ENCODE measurements at places on chromosomes 16 and 17.

DNA sequence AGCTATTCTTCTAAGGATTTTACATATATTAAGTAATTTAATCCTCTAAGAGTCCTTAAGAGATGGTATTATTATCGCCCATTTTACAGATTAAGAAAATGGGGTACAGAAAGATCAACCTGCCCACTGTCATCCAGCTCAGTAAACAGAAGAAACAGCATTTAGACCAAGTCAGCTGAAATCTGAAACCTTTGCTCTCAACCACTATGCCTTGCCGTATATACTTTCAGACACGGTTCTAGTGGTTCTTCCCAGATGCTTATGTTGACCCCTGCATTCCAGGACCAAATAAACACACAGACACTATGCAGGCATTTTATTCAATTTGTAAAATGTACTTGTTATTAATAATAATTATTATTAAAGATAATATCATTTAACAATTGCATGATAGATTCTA, 854.8 kb downstream of the KCNJ2 start:
- no peak overlapping the region for H3K27ac ChIP-seq
- no peak for DNase-seq
- H3K36me3 ChIP-seq = no peaks in the 10 kb centered on the region
- H3K27me3 ChIP-seq = no peaks in the 10 kb centered on the region
- no peaks in the 10 kb centered on the region for H3K4me1 ChIP-seq
- H3K4me3 ChIP-seq = no peak overlapping the region

GRCh38 chr16:3027983-3028715, 4.3 kb downstream of the THOC6 start:
- peaks cover 41% of the 10 kb centered on the region for H3K27me3 ChIP-seq
- peaks cover 29% of the 10 kb centered on the region for H3K36me3 ChIP-seq
- no peak overlapping the region for H3K27ac ChIP-seq
- H3K4me1 ChIP-seq = peaks cover 37% of the 10 kb centered on the region
- no peak overlapping the region for H3K4me3 ChIP-seq

DNA sequence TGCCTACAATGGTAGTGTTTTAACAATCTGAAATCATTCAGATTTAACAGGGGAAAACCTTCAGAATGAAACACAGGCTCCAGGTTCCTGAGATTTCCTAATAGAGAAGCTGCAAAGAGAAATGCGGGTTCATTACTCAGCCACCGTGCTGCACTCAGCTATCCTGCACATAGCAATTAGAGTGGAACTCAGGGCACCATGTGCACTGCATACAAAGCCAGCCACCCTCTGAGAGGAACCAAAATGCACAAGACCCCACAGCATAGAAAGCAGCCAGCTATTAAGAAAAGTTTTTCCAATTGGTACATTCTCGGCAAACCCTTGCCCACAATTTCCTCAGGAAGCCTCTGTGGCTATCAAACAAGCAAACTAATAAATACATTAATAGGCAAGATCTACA, 37.4 kb downstream of the TOM1L2 start:
- H3K36me3 ChIP-seq = no peaks in the 10 kb centered on the region
- H3K4me1 ChIP-seq = peaks cover 49% of the 10 kb centered on the region
- H3K27ac ChIP-seq = no peak overlapping the region
- no peak overlapping the region for H3K4me3 ChIP-seq

DNA sequence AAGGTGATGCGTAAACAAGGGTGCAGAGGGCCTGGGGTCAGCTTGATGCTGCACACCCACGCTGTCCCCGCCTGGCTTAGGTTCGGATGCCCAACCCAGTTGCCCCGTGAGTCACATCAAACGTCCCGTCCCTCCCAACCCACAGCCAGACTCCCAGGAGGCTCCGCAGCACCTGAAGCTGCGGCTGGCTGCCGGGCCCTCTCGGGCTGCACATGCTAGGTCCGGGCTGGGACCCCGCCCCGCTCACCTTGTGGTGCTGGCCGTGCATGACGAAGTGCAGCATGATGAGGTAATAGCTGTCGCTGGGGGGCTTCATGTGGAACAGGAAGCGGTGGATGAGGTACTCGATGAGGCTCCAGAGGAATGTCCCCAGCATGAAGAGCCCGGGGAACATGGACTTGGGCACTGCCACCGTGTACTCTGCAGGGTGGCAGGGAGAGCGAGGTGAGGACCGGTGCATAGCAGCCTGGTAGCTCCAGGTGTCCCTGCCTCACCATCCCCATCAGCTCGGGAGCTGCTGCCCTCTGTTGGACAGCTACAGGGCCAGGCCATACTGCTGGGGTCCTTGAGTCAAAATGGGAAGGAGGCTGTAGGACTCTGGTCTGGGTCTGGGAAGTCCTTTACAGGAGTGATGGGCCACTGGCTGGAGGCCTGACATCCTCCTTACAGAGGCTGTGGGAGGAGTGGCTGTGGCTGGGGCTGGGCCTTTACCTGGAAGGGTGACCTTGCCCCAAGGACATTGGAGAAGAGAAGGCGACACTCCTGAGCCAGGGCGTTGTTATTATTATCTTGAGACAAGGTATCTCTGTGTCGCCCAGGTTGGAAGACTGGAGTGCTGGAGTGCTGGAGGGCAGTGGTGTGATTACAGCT, 18.3 kb upstream of the MLKL start:
- no peak overlapping the region for H3K4me3 ChIP-seq
- no peaks in the 10 kb centered on the region for H3K27me3 ChIP-seq
- no peak overlapping the region for H3K27ac ChIP-seq

DNA sequence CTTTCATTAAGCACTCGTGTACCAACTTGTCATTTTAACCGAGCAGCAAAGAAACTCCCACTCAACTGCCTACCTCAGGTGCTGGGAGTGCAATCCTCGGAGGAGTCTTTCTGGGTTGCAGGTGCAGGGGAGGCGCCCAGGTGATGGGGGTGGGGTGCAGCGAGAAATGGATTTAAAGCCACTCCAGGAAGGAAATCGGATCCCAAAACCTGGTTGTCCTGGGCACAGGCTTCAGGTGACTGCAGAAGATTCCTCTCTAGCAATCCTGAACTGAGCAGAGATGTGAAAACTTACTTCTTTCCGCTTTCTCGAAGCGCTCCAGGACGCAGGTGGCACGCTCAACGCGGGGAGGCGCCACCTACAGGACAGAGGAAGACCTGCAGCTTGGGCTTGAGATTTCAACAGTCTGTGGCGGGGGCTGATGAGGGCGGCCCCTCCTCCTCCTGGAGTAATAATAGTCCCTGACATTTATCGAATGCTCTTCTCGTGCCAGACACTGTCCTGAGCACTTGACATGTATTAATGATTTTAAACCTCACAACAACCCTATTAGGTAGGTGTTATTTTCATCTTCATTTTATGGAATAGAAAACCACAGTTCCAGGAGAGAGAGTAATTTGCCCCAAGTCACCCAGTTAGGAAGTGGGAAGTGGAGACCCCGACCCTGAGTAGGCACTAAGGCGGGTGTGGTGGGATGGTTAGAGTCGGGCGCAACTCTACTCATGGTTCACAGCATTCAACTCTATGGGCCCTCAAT, 27.2 kb upstream of the SKAP1 start:
- H3K4me1 ChIP-seq = peaks cover 62% of the 10 kb centered on the region
- DNase-seq = peak; percentile 81
- no peaks in the 10 kb centered on the region for H3K27me3 ChIP-seq
- peak overlapping the region; percentile 52 for H3K27ac ChIP-seq
- peak overlapping the region; percentile 69 for H3K4me3 ChIP-seq
- no peaks in the 10 kb centered on the region for H3K36me3 ChIP-seq

DNA sequence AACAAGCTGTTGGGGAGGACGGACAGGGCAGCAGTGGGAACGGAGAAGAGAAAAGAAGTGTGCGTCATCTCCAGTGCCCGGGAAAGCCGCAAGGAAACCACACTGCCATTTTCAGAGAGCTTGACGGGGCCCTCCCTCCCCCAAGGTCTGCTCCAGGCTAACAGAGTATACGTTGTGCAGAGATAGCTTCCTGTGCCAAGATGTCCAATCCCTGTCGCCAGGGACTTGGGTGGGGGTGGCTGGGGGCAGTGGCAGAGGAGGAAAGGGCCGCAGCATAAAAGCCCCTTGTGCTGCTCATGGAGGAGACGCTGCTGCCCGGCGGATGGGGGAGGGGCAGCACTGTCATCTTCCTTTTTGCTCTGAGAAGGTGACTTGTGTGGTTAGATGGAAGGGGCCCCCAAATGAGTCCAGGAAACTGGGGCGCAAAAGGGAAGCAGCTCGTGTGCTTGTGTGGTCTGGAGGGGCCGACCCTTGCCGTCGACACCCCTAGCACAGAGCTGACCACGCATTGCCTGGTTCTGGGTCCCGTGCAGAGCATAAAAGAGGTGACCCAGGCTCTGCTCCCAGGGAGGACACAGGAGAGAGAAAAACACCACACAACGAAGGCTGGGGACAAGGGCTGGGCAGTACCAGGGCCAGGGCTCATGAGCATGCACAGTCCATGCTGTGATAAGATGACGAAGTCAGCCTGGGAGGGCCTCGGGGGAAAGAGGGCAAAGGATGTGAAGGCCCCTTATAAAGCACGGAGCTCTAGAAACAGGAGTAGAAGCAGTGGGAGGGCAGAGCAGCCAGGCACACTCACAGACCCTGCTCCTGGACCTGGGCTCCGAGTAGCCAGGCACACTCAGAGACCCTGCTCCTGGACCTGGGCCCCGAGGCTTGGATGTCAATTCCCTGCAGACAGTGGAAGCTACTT, 372.7 kb downstream of the SLC39A11 start:
- no peaks in the 10 kb centered on the region for H3K27me3 ChIP-seq
- peaks cover 6% of the 10 kb centered on the region for H3K36me3 ChIP-seq
- H3K4me1 ChIP-seq = peaks cover 25% of the 10 kb centered on the region
- peak overlapping the region; percentile 61 for H3K4me3 ChIP-seq
- peak; percentile 59 for DNase-seq

DNA sequence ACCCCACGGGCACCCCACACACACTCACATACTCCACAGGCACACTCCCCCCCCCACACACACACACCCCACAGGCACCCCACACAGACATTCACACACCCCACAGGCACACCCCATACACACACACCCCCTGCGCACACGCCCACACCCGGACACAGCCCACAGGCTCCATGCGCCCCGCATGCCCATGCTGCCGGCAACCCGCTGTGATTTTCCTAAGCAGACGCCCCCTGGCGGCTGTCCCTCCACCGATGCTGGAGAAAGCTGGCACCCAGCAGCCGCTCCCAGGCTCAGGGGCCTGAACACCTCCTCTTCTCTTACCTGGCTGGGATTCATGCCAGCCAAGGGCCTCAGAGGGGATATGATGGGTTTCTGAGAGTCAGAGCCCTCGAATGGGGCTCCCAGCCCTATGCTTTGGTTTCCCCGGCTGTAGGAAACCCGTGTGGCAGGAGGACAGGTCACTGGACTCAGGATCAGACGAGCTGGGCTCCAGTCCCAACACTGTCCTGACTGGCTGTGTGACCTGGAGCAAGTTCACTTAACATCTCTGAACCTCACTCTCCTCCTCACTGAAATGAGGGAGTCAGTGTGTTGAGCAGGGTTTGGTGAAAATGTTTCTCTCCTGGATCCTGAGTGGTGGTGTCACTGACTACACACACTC, 19.6 kb upstream of the TNFRSF13B start:
- H3K4me1 ChIP-seq = peaks cover 35% of the 10 kb centered on the region
- no peaks in the 10 kb centered on the region for H3K36me3 ChIP-seq
- DNase-seq = peak; percentile 87
- no peak overlapping the region for H3K4me3 ChIP-seq

GRCh38 chr16:11706180-11706742, 36.4 kb downstream of the TXNDC11 start:
- no peak for DNase-seq
- H3K4me1 ChIP-seq = peaks cover 12% of the 10 kb centered on the region
- H3K4me3 ChIP-seq = no peak overlapping the region
- no peak overlapping the region for H3K27ac ChIP-seq

DNA sequence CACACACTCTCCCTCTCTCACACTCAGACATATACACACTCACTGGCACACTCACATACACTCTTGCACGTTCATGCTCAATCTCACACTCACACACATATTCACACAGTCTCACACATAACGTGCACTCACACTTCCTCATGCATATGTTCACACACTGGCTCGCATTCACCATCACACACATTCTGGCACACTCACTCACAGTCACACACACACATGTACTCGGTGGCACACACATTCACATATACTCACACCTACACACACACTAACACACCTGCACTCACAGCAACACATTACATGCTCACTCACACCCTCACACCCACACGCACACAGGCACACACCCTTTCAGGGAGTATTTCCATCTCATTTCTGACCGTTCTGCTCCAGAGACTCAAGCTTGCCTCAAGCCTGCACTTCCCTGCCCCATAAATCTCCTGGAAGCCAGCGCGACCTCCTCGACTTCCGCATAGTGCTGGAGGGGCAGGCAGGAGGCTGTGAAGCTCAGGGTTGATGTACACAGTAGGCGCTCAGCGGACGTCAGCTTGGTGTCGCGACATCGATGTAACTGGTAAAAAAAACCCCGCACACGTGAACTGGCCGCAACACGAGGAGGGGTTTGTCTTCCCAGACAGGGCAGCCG, 66.7 kb upstream of the FOXF1 start:
- no peak overlapping the region for H3K4me3 ChIP-seq
- peaks cover 4% of the 10 kb centered on the region for H3K4me1 ChIP-seq
- H3K27ac ChIP-seq = no peak overlapping the region
- DNase-seq = no peak

DNA sequence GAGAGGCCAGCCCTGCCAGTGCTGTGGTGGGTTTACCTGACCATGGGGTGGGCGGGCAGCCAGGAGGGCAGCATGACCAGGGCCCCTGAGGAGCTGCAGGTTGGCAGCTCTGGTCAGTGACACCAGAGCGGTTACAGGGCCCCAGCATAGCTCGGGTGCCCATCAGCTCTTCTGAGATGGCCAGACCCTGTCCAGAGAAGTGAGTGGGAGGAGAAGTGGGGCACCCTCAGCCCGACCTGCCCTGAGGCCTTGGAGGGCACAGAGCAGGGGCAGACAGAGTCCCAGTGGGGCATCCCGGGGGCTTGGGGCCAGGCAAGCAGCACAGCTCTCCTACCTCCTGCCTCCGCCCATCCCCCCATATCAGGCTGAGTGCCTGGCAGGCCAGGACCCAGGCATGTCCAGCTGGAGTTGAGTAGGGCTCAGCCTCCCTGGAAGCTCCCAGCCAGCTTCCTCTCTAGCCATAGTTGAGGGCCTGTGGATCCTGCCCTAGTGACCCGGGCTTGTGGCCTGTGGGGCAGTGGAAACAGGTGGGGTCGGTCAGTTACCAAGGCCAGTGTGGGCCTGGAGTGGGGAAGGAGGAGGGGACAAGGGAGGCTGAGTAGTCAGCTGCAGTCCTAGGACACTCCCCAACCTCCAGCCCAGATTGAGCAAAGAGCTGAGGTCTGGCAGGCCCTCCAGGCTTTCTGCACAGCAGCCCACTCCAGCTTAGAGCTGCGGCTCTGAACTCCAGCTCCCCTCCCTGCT, 83.5 kb downstream of the AMFR start:
- no peaks in the 10 kb centered on the region for H3K27me3 ChIP-seq
- no peak for DNase-seq

Measured in activated T-cell treated with anti-CD3 and anti-CD28 coated beads, Interleukin-2, amount 50 U/mL, for 24 hours (primary cell).